Calu3 (cell line): ENCODE measurements at places on chromosomes 13 and 19.

DNA sequence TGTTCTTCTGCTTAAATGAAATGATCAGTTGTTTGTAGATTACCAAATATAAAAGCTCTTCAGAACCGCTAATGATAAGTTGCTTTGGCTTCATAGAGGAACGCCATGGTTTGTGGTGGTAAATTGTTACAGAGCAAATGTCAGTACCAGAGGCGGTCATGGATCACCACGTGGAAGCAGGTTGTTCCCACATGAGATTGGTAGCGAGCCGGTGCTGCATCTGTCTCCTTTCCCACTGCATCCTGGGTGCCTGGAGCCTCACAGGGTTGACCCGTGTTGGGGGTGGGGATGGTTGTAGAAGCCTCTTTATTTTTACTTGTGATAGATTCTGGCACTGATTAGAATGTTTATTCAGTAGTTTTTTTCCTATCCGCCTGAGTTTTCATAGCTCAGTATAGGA is 14.7 kb downstream of the GARRE1 start:
- H3K4me3 ChIP-seq, result no peak overlapping the region
- peaks cover 24% of the 10 kb centered on the region for H3K4me1 ChIP-seq
- H3K27me3 ChIP-seq, result no peaks in the 10 kb centered on the region
- H3K36me3 ChIP-seq, result no peaks in the 10 kb centered on the region

GRCh38 chr19:7792281-7792680 is 29.2 kb downstream of the CLEC4M start:
- H3K4me3 ChIP-seq, result no peak overlapping the region
- DNase-seq, result peak; percentile 38
- no peak overlapping the region for H3K27ac ChIP-seq
- no peaks in the 10 kb centered on the region for H3K36me3 ChIP-seq
- H3K4me1 ChIP-seq, result peaks cover 12% of the 10 kb centered on the region

- H3K4me3 ChIP-seq, result no peak overlapping the region
- no peak overlapping the region for H3K27ac ChIP-seq
- no peaks in the 10 kb centered on the region for H3K4me1 ChIP-seq
- H3K36me3 ChIP-seq, result no peaks in the 10 kb centered on the region
These were observed 41.6 kb upstream of the SPRY2 start for GRCh38 chr13:80382576-80382975.

- no peaks in the 10 kb centered on the region for H3K36me3 ChIP-seq
These were observed 44.4 kb upstream of the WDFY2 start for GRCh38 chr13:51539887-51540286.

DNA sequence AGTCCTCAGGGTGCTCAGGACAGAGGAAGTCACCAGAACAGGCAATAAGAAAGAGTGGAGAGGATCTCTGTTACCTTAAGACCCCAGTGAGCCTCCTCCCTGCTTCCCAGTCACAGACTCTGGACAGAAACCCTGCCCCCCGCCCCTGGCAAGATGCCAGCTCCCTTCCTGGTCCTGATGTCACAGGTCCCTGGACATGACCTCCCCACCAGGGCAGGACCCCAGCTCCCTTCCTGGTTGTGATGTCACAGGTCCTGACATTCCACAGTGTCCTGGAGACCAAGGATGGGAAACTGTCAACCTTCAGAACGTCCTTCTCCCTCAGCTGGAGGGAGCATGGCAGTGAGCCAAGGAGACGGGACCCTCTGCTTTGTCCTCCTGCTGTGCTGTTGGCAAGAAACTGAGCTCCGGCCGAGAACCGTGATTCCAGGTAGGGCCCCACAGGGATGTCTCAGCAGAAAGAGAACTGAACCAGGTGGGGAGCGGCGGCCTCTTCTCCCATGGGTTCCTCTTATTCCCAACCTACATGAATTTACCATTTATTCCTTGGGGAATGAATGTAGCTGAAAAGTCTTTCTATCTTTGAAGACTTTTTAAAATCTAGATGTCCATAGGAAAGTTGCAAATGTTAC is at the start of gene SPACA7:
TSS of gene SPACA7 (plus strand) at position 306 of the 632 bp plus-strand sequence. CDS start at position 337, 31 bp downstream.
- no peaks in the 10 kb centered on the region for H3K4me1 ChIP-seq
- no peak within 1 kb of the TSS for H3K4me3 ChIP-seq
